ENCODE measurements at places on chromosomes 12 and 14.

- DNase-seq = no peak
Observed at GRCh38 chr14:92719890-92720323, 28.5 kb downstream of the LGMN start.

GRCh38 chr14:85895603-85896002 lies 365.7 kb downstream of the FLRT2 start:
- DNase-seq = no peak

- DNase-seq = no peak
Observed at GRCh38 chr12:4588916-4589315, 26.9 kb downstream of the DYRK4 start.

DNA sequence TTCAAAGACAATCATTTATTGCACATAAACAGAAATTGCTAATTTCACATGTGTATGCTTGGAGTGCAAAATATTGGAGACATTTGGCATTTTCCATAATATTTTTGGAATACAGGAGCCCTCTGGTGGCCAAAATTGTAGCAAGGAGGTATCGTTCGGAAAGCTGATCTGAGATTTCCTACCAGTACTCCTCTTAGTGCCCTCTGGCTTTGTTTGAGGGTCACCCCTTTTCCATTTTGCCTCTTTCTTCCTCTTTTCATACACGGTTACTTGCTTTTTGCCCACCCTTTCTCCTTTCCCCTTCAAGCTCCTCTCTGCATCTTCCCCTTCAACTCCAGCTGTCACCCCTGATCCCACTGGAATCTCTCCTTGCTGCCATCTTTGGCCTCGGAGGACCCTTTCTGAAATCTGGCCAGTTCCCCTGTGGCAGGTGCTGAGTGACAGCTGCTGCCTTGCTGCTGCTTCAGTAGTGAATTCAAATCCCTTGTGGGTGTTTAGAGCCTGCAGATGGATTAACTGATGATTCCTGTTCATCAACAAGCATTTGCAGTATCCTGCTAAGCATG lies 164.6 kb upstream of the PARP11 start:
- peak; percentile 17 for DNase-seq

GRCh38 chr12:105013892-105014291 lies 27.8 kb downstream of the NOPCHAP1 start:
- no peak for DNase-seq
